CD4-positive, alpha-beta T cell treated with Interferon gamma for 1 hour (primary cell): ENCODE measurements at places on chromosomes 2 and 18.
A peak's percentile ranks its signal among the peaks of the same experiment; 100 is the strongest.

DNA sequence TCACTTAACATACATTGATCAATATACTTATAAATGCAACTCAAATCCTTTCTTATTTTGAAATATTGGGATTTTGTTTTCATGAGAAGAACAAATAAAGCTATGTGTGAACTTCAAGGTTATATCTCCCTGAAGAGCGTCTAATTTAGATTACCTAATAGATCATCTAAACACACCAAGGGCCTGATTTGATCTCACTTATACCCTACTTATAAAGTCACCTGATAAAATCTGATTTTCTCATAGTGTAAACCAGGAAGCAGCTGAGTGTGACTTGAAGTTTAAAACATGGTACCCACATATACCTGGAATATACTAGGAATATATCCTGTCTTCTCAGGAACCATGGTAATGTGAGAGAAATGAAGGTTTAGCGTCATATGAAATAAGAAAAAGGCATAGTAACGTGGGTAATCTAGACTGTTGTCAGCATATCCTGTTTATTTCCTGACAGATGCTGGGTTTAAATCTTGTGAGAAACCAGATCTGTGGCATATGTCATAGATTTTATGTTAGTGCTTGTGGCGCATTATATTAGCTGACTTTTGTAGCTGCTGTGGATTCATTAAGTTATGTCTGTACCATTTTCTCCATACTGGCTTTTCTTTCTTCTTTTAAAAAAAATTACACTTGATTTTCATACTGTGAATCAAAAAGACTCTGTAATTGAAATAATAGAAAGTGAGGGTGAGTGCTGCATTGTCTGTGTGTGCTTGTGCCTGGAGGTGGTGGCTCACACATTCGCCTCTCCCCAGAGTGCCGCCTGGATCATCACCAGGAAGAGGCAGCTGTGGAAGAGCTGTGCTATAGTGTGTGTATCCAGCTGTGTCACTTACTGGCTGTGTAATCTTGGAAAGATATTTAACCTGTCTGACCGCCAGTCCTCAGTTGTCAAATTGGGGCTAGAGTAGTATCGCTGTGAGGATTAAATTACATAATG, 164.0 kb downstream of the MYO3B start:
- no peak for DNase-seq

- no peak for DNase-seq
Measured at GRCh38 chr2:197280015-197280702, 30.4 kb downstream of the ANKRD44 start.

DNA sequence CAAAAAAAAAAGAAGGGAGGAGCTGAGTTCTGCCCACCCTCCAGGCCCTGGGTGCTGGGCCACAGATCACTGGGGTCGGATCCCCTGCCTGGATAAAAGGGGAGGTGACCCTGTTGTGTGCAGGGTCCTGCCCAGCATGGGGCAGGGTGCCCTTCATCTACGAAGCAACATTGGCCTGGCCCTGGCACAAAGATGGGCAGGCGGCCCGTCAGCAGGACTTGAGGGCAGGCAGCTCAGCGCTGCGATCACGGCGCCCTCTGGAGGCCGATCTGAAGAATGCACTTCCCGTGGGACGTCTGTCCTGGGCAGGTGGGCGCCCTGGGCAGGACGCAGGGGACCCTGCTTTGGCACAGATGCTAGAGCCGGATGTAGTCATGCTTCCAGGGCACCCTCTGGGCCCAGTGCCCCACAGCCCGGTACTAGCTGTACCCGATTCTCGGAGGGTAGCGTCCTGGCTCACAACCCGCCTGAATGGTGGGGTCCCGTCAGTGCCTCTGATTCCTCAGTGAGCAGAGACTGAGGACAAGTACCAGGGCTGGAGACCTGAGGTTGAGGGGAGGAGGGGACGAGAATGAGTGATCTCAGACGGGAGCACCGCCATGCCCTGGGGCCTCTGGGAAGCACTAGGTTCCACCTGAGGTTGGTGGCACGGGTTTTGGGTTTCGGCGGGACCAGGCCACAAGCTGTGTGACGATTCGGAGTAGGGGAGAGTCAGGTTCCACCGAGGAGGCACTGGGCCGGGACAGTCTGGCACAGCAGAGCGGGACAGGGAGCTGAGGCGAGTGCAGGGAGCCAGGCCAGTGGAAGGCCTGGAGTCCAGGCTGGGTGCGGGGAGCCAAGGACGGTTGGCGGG, 18.0 kb downstream of the ARID5A start:
- DNase-seq, result peak; percentile 72

DNA sequence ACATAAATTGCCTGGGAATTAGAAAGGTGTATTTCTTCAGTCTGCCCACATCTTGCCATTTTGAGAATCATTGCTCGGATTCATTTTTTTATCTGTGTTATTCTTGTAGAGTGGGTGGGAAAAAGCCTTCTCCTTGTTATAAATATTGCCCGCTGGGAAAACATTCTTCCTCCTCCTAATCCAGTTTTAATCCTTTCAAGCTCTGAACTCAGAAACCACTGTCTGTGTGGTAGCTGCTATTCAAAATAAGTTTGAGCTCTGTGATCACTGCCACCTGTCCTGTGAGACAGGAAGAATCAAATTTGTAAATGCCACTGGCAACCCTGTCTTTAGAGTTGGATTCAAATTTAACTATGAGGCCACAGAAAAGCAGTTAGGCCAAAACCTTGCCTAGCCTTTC, 1875.2 kb upstream of the PIK3C3 start:
- no peak for DNase-seq

DNA sequence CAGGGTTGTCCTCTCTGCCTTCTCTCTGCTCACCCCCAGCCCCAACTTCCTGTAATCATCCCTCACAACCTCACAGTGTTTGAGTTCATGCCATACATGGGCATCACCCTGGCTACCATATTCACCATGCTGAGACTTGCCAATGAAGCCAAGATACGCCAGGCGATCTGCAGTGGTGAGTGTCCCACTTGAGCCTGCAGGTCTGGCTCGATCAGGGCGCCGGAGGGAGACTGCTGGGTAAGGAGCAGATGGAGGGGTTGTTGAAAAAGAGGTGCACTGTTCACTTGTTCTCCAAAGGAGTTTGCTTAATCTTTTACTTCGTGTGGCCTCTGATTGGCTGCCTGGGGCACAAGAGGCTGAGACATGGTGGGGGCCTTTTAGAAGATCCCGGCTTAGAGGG, 14.6 kb downstream of the MROH2A start:
- DNase-seq, result no peak

DNA sequence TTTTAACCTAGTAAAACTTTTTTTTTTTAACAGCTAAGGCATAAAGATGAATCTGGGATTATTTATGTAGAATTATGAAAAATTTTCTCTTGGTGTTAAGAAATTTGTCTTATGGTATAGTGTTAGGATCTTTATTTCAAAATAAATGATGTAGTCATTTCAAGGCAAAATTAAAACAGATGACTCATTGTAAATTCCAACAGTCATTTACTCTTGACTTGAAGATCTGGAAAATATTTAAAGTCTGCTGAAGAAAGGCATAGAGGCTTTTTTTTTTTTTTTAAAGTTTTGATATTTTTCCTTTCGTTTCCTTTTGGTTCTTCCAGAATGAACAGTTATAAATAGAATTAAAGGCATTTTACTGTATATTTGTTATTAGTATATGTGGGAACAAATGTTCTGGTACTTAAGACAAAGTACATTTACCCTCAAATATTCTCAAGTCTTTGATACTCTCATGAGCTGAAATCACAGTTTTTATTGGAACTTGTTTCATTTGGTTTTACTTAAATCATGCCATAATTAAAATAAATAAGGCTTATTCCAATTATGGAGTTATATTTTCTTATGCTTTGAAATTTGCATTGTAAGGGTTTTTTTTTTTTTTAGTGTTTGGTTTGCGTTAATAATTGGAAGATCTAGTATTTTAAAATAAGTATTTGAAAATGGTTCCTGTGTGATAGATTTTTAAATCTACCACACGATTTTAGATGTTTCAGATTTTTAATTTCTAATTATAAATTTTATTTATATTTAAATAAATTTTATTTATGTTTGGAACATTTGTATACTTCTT, 29.9 kb downstream of the GLS start:
- no peak for DNase-seq

GRCh38 chr2:126886211-126886915, 12.3 kb upstream of the TEX51 start:
- peak; percentile 36 for DNase-seq

GRCh38 chr2:96655526-96655925, 13.0 kb downstream of the FER1L5 start:
- no peak for DNase-seq

DNA sequence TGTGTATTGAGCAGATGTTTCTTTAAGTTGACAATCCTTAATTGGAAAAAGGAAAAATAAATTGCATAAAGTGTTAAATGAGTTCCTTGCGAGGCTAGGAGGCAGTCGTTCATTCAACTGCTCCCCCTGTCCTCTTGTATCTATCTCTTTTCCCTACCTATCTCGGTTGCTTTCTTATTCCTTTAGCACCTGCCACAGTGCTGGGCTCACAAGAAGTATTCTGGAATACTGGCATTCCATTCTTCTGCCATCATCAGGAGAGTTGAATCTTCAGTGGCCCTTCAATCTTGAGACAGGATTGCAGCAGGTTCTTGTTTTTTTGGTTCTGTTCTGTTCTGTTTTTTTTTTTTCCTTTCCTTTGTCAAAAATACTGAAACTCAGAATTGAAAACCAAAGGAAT, 143.1 kb upstream of the AQP4 start:
- DNase-seq, result no peak

- no peak for DNase-seq
Measured at GRCh38 chr2:140972724-140973123, 1158.1 kb downstream of the LRP1B start.

DNA sequence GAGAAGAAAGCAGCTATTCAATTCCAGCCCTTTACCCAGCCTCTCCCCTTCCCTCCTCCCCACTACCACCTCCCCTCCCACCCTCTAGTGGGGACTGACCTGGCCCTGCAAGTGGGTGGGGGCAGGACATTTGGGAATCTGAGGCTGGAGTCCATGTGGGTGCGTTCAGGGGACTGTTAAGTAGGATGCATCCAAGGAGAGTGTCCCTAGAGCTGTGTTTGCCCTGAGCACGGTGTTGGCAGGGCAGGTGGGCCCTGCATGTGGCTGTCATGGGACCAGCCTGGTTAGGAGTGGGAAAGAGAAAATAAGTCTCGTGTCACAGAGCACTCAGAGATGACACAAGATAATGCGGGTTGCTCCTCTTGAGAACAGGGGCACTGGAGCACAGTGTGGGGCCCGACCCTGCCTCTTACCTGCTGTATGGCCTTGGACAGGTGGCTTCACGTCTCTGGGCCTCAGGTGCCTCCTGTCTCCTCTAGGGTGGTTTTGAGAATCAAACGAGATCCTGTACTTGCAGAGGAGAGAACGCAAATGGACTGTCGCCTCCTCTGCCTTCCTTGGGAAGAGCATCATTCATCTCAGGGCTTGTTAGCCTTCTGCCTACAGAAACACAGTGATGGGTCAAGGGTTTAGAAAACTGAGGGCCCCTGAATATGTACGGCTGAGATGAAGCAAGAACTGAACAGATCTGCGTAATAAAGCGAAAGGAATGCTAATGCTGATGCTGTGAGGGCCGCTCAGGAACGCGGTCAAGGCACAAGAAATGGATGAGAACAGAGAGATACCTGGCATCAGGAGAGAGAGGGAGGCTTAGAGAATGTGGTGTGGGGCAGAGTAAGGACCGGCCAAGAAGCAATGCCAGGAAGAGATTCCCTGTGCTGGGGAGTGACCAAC, 187.7 kb upstream of the HAAO start:
- DNase-seq, result no peak

GRCh38 chr2:6667326-6667725, 198.4 kb downstream of the CMPK2 start:
- DNase-seq, result no peak

DNA sequence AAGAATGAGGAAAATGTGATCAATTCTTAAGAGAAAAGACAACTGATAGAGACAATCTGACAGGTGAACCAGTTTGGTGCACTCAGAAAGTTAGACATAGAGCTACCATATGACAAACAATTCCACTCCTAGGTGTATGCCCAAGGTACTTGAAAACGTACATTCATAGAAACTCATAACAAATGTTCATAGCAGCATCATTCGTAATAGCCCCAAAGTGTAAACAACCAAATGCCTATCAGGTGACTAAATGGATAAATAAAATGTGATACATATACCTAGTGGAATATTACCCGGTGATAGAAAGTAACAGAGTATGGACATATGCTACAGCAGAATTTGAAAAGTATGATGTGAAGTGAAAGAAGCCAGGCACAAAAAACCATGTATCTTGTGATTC, 149.3 kb upstream of the TRIB2 start:
- DNase-seq, result no peak

- peak; percentile 17 for DNase-seq
Measured at GRCh38 chr2:179020156-179020750, 29.7 kb downstream of the CCDC141 start.

GRCh38 chr2:40303746-40304145, 148.1 kb downstream of the SLC8A1 start:
- DNase-seq, result no peak

- peak; percentile 21 for DNase-seq
Measured at GRCh38 chr2:11698009-11698922, 28.3 kb upstream of the NTSR2 start.

DNA sequence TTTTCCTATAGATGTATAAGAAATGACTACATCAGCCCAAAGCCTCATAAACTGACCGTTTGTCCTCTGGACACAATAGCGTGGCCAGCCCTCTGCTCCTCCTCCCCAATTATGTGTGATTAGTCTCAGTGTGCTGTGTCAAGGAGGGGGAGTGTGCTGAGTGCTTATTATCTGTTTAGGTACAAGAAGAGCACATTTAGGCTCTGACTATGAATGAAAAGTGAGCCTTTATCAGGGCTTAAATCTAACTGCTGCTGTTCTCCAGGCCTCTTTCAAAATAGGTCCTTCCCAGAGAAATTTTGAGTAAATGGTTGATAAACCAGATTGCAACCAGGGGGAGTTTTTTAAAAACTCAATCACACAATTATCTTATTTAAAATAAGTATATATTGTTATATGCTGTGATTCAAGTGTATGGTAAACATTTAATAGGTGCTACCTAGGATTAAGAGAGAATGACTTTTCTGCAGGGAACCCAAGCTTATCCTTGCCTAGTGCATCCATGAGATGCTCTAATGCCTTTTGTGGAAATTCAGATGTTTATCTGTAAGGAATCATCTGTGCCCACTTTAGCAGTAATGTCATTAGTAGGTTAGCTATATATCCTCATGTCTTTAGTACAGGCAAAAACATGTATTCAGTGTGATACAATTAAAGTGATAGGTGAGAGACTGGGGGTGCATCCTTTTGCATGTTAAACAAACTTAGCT, 168.7 kb upstream of the SIX3 start:
- DNase-seq, result no peak

DNA sequence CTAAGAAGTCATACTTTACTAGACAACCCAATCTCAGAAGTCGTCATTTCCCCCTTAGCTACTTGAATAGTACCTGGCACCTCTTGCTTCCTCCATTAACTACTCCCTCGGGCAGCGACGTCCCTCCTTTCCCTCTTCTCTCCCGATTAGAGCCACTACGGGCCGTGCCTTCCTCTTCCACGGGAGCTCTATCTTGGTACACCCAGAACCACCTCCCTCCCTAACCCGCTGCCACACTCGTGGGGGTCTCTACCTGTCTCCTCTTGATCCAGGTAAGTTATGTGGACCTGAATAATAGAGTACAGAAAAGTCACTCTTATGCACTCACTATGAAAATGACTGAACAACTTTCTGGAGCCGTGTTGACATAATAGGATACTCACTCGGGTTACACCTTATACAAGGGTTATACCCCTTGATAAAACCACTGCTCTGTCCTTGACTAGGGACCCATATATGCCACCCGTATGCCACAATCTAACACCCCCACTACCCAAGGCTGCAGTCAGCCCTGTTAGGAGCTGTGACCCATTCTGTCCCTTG, 595 bp upstream of the HDHD2 start:
- DNase-seq, result no peak
